ENCODE measurements at places on chromosomes 11 and 22.
A peak's percentile ranks its signal among the peaks of the same experiment; 100 is the strongest.

DNA sequence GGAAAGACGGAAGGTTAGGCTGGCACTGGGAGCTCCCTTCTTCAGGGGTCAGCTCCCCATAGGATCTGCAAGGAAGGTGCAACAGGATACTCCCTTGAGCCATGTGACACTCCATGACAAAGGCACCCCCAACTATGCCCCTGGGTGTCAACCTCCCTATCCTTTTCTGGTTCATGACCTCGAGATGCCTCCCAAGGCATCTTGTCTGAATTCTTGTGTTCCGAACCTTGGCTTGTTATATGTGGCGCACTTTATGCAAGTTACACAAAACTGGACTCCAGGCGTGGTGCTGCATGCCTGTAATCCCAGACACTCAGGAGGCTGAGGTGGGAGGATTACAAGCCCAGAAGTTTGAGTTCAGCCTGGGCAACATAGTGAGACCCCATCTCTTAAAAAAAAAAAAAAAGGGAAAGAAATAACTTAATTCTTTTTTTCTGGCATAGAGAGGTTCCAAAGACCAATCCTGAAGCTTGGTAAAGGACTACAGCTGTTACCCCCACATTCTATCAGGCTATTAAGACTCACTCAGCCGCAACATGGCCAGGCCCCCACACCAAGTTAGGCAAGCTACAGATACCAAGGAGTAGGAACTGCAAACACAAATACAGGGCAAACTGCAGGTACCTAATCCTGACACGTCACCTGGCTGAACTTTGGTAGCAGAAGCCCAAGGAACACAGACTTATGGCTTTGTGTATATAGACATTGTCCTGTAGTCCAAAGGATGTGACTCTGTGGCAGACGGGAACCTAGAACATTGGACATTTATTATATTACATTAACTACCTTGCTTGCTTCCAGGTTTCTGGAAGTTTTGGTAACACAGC lies 1.4 kb downstream of the C11orf24 start:
- H3K27ac ChIP-seq = no peak overlapping the region
- peaks cover 51% of the 10 kb centered on the region for H3K4me1 ChIP-seq
- DNase-seq = no peak
- H3K36me3 ChIP-seq = peaks cover 15% of the 10 kb centered on the region
- no peaks in the 10 kb centered on the region for H3K27me3 ChIP-seq
- no peak overlapping the region for H3K4me3 ChIP-seq

GRCh38 chr11:134001088-134001487 lies 44.3 kb upstream of the IGSF9B start:
- H3K27ac ChIP-seq = no peak overlapping the region
- H3K4me1 ChIP-seq = no peaks in the 10 kb centered on the region
- no peaks in the 10 kb centered on the region for H3K36me3 ChIP-seq
- H3K4me3 ChIP-seq = no peak overlapping the region
- no peaks in the 10 kb centered on the region for H3K27me3 ChIP-seq

DNA sequence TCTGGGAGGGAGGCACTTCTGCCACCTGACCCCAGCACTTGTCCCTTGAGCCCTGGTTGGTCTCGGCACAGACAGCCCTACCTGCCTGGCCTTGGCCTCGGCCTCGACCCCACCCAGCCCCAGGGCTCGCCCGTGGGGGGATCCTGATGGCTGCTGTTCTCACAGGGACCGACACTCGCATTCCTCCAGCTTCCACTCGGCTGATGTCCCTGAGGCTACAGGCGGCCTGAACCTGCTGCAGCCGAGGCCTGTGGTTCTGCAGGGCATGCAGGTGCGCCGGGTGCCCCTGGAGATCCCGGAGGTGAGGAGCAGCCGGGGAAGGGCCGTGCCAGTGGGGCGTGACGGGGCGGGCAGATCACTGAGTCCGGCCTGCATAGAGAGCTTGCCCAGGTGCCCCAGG lies 5.1 kb downstream of the PCNX3 start:
- H3K4me3 ChIP-seq = no peak overlapping the region
- no peaks in the 10 kb centered on the region for H3K27me3 ChIP-seq
- H3K27ac ChIP-seq = no peak overlapping the region
- no peak for DNase-seq

GRCh38 chr22:36587289-36588154 lies 58.6 kb upstream of the EIF3D start:
- H3K27me3 ChIP-seq = no peaks in the 10 kb centered on the region
- no peak for DNase-seq
- H3K4me1 ChIP-seq = no peaks in the 10 kb centered on the region
- H3K4me3 ChIP-seq = no peak overlapping the region
- no peaks in the 10 kb centered on the region for H3K36me3 ChIP-seq
- no peak overlapping the region for H3K27ac ChIP-seq

- no peaks in the 10 kb centered on the region for H3K27me3 ChIP-seq
- H3K4me1 ChIP-seq = no peaks in the 10 kb centered on the region
- H3K36me3 ChIP-seq = no peaks in the 10 kb centered on the region
- no peak overlapping the region for H3K27ac ChIP-seq
These were observed 27.4 kb downstream of the FBLN1 start for GRCh38 chr22:45529971-45530575.

DNA sequence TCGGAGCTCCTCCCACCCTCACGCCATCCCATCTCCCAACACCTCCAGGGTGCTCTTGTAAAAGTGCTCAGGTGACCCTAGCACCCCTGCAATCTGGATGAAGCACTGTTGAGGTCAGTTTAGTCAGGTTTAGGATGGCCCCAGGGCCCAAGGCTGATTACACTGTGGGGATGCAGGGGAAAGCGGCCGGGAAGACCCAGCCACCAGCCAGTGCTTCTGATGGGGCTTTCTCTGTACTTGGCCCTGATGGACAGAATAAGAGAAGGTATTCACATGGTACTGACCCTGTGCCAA lies 28.7 kb downstream of the TPBGL start:
- peaks cover 55% of the 10 kb centered on the region for H3K36me3 ChIP-seq
- no peak for DNase-seq
- no peak overlapping the region for H3K4me3 ChIP-seq
- no peaks in the 10 kb centered on the region for H3K27me3 ChIP-seq
- peaks cover 31% of the 10 kb centered on the region for H3K4me1 ChIP-seq
- no peak overlapping the region for H3K27ac ChIP-seq

DNA sequence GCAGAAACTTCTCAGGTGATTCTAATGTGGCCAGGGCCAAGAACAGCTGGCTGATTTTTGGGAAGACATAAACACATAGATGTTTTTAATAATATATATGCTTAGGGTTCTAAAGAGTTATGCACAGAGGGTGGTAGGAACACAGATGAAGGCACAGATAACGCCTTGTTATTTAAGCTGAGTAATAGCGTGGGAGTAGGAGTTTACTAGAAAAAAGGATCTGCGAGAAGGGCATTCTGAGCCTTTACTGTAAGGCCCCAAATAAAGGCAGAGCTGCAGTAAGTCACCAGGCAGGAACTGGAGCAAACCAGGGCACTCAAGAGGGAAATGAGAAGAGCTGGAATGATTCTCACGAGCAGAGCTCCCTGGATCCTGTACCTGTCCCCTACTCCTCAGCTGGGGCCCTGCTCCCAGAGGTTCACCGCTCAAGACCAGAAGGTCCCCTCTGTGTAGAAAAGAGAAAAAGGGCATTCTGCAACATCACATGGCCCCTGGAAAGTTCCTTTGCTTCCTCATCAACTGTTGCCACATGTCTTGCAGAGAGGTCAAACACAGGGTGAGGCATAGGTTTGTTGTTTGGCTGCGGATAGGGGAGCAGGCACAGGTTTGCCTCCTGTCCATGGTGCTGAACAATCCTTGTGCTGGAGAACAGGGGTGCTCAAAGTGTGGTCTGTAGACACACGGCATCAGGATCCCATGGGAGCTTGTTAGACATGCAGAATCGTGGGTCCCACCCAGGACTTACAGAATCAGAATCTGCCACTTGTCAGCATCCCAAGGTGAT lies 125.7 kb downstream of the TENM4 start:
- no peaks in the 10 kb centered on the region for H3K4me1 ChIP-seq
- H3K4me3 ChIP-seq = no peak overlapping the region
- no peak overlapping the region for H3K27ac ChIP-seq
- H3K36me3 ChIP-seq = no peaks in the 10 kb centered on the region

DNA sequence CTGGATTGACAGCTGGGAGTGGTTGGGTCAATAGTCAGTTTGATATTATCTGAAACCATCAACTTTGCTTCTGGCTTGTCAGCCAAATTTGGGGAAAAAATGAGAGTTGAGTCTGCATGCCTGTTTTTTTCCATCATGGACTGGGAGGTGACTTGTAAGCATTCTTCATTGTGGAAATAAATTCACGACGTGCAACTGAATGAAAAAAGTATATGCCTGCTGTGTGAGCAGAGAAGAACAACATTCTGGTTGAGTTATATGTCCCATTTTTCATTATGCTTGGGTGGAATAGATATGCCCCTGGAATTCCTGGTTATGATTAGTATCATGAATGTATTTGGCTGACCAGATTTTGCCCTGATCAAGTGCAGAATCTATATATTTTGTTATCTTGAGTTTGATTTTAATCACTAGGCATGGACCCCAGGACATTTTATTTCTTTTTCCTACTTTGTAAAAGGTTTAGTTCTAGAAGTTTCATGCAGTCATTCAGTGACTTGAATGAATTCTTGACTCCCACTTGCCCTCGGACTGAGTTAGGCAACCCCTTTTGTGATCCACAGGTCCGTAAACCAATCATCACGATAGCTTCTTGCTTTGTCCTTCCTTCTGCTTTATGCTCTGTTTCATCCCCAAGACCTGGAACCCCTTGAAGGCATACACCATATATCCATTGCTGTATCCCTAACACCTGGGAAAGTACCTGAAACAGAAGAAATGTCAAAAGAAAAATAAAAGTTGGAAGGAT lies 205.8 kb downstream of the NAV2 start:
- no peaks in the 10 kb centered on the region for H3K4me1 ChIP-seq
- no peak overlapping the region for H3K27ac ChIP-seq
- no peak overlapping the region for H3K4me3 ChIP-seq
- H3K36me3 ChIP-seq = no peaks in the 10 kb centered on the region
- no peak for DNase-seq
- no peaks in the 10 kb centered on the region for H3K27me3 ChIP-seq

GRCh38 chr22:38694049-38694448 lies 6.7 kb downstream of the JOSD1 start:
- H3K27me3 ChIP-seq = no peaks in the 10 kb centered on the region
- no peak overlapping the region for H3K27ac ChIP-seq
- H3K4me1 ChIP-seq = peaks cover 15% of the 10 kb centered on the region
- no peaks in the 10 kb centered on the region for H3K36me3 ChIP-seq
- no peak for DNase-seq
- H3K4me3 ChIP-seq = no peak overlapping the region

DNA sequence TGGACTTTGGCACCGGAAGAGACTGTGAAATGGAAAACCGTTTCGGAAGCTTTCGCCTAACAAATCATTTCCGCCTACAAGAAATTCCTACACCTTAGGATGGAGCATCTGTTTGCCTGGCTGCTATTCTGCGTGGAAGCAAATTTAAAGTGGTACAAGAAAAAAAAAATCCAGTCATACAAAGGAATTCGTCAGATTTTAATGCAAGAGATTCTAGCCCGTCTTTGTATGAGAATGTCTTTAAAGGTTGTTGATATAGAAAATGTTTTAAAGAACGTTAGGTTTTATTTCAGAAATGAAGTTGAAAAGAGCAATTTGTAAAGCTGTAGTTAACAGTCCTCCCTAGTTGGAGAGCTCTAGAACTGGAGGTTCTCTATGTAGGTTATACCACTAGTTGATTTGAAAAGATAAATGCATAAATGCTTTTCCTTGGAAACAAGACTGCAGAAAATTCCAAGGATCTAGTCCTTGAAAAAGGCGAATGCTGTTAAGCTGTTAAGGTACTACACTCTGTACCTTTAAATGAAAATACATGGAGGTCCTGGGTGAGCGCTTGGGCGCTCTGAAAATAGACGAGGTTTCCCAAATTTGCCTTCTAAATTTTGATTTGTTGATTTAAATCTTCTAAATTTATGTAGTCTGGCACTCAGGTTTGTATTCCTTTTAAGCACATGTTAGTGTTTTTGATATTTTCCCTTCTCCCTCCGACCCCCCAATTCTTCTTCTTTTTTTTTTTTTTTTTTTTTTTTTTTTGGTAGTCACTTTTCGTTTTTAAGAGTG lies 2.4 kb downstream of the NCR3LG1 start:
- H3K27me3 ChIP-seq = no peaks in the 10 kb centered on the region
- H3K27ac ChIP-seq = no peak overlapping the region
- peaks cover 20% of the 10 kb centered on the region for H3K4me1 ChIP-seq
- H3K4me3 ChIP-seq = peak overlapping the region; percentile 41
- no peaks in the 10 kb centered on the region for H3K36me3 ChIP-seq

- H3K4me3 ChIP-seq = no peak overlapping the region
- no peaks in the 10 kb centered on the region for H3K4me1 ChIP-seq
- H3K27ac ChIP-seq = no peak overlapping the region
- DNase-seq = no peak
- H3K27me3 ChIP-seq = no peaks in the 10 kb centered on the region
These were observed 67.3 kb downstream of the TRPC6 start for GRCh38 chr11:101516546-101516945.

- H3K4me1 ChIP-seq = peaks cover 5% of the 10 kb centered on the region
- no peak for DNase-seq
- no peak overlapping the region for H3K4me3 ChIP-seq
- H3K27me3 ChIP-seq = no peaks in the 10 kb centered on the region
- H3K36me3 ChIP-seq = no peaks in the 10 kb centered on the region
These were observed 74.8 kb upstream of the E2F8 start for GRCh38 chr11:19315511-19315910.

- no peak overlapping the region for H3K27ac ChIP-seq
- H3K27me3 ChIP-seq = no peaks in the 10 kb centered on the region
- H3K36me3 ChIP-seq = peaks cover 24% of the 10 kb centered on the region
- no peaks in the 10 kb centered on the region for H3K4me1 ChIP-seq
These were observed 32.3 kb upstream of the CCDC89 start for GRCh38 chr11:85718126-85718943.

DNA sequence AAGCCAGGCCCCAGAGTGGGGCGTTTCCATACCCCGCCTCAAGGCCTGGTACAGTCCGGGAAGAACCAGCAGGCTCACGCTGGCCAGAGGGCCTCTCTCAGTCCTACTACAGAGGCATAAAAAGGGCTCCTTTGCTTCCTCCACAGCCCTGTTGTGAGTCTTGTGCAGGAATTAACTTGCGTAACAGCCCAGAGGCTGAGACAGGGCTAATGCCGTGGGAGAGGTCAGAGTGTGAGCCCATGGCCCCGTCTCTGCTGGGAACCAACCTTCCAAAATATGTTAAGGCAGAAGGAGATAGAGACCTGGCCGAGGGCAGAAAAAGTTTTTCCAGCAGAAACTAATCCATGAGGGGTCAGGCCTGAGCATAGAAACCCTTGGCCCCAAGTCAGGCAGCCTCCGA lies 19.9 kb upstream of the TMEM184B start:
- H3K27me3 ChIP-seq = no peaks in the 10 kb centered on the region
- no peak overlapping the region for H3K4me3 ChIP-seq
- peaks cover 33% of the 10 kb centered on the region for H3K36me3 ChIP-seq
- no peak overlapping the region for H3K27ac ChIP-seq
- DNase-seq = no peak
- no peaks in the 10 kb centered on the region for H3K4me1 ChIP-seq

DNA sequence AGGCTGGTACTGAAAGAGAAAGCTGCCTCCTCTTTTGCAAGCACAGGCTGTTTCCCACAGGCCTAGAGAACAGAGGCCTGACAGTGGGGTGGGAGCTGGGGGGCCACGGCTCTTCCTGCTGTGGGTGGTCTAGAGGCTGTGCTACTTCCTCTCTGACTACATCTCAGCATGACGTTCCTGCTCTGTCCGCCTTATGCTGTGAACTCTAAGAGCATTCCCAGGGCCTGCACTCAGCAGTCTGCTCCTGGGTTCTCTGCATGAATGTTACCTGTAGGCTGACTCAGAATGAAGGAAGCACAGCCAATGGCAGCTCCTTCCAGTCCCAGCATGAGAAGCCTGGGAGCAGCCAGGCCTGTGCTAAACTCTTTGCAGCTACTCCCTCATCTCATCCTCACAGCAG lies 534.3 kb downstream of the NTM start:
- no peak overlapping the region for H3K4me3 ChIP-seq
- DNase-seq = no peak
- no peaks in the 10 kb centered on the region for H3K4me1 ChIP-seq
- H3K36me3 ChIP-seq = no peaks in the 10 kb centered on the region

Measured in natural killer cell (primary cell).